Left renal cortex interstitium (tissue), 4 donors: ENCODE measurements at places on chromosomes 16 and 17. TPM values are rescaled to one million over a fixed set of nuclear protein-coding genes. Genes with fewer than 3 reads are reported as not detected.

ACSM3 gene
- 126 TPM for polyA plus RNA-seq

DNA sequence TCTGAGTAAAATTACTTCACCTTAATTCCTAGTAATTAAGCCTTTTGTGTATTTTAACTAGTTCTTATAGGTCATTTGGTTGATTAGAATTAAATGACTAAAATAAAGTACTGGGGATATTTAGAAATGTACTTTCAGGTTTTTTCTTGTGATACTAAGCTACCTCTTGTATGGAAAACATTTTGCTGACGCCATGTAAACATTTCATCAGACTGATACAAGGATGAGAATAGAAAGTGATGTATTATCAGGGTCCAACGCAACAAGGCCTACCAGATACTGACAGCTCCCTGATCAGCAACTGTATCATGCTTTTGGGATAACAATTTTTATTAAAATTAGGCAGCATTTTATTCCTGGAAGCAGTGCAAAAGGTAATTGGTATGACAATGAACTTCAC, 1.7 kb downstream of the SMARCE1 start:
- no peak for DNase-seq

GLP2R gene
- polyA plus RNA-seq = not detected

- no peak for DNase-seq
These were observed 50.5 kb downstream of the IKZF3 start for GRCh38 chr17:39813631-39814030.

- no peak for DNase-seq
These were observed 12.7 kb upstream of the HERPUD1 start for GRCh38 chr16:56919099-56919800.

DNA sequence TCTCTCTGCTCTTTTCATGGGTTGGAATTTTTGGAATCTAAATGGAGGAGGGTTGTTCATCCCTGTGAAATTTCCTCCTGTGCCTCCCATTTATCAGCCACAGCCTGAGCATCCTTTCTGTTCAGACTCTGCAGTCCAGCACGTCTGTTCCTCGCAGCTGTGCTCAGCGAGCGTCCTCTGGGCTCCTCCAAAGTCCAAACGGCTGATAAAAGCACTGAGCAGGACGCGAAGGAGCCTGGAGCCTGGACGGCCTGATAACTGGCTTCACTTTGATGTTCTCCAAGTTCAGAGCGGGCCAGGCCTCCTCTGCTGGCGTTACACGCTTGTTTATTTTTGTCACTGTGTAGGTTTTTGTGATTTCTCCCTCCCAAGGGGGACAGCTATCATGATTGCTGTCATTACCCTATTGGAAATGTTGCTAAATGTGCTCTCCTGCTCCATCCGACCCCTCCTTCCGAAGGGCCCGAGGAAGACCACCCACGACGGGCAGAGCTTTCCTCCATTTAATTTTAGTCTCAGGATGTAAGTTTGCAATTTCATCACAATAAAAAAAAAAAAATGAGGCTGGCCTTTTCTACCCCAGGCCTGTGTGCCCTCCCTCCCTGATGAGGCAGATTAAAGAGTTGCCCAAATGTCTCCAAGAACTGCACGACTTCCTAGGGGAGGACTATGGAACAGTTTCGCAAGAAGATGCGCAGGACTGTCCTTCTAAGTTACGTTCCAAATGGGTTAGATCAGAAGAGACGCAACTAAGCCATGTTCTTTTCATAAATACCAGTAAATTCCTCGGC, 290.5 kb upstream of the FOXF1 start:
- DNase-seq = no peak

GRCh38 chr17:18246880-18247612, 11.5 kb downstream of the FLII start:
- no peak for DNase-seq

- no peak for DNase-seq
These were observed 4.4 kb downstream of the G6PC3 start for GRCh38 chr17:44074911-44075285.
